ENCODE measurements at places on chromosomes 11 and 22. TPM values are rescaled to one million over a fixed set of nuclear protein-coding genes. Genes with fewer than 3 reads are reported as not detected.

DNA sequence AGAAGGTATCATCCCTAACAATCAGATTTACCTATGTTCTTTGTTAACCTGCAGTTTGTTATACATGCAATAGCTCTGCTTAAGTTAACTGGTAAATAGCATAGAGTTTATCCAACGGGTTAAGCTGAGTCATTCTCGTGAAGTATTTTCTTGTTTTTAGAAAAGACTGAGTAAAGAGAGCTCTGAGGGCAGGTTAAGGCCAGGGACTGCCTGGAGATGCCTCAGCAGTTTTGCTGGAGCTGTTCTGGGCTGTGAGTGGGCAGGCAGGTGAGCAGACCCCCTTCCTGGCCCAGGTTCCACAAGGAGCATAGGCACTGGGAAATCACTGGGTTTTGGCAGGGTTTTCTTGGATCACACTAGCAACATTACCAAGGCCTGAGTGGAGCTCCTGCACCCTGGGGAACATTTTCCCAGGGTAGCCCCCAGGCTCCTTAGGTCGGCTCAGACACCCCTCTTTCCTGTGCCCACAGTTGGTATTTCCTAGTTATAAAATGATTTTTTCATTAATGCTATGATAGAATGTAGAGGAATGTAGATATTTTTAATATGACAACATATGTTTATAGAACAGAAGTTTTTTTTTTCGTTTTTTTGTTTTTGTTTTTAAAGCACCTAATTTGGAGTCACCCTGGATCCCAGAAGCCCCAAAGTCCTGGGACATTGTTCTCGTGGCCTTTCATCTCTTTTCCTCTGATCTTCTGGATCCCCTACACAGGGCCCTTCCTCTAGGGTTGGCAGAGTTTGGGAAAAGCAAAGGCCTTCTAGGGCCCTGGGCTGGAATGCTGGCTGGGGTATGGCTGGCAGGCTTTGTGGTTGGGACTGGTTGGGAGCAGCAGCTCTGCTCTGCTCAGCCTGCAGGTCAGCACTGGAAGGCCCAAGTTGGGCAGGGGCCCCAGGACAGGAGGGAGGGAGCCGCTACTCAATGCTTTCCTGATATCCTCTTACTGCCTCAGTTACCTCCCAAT, 26.7 kb downstream of the IRAG1 start:
- no peak for DNase-seq

- DNase-seq: peak; percentile 50
Measured at GRCh38 chr11:64864473-64865285, 13.7 kb downstream of the EHD1 start.

- DNase-seq: no peak
Measured at GRCh38 chr11:130801333-130802122, 114.8 kb downstream of the SNX19 start.

- no peak for DNase-seq
Measured at GRCh38 chr11:66473608-66474515, 6.4 kb upstream of the DPP3 start.

- no peak for DNase-seq
Measured at GRCh38 chr11:200224-201003, 6.8 kb downstream of the BET1L start.

GRCh38 chr11:62732830-62733229, 4.5 kb downstream of the TTC9C start:
- DNase-seq: peak; percentile 14

GRCh38 chr11:95605271-95605940, 184.2 kb downstream of the FAM76B start:
- DNase-seq: no peak

- DNase-seq: no peak
Measured at GRCh38 chr22:46991666-46992065, 229.2 kb downstream of the TBC1D22A start.

The CPT1B gene
- total RNA-seq: 95.4 TPM

The PANX3 gene
- not detected for total RNA-seq

The CHCHD10 gene
- 111 TPM for total RNA-seq

The TPBGL gene
- 0.28 TPM for total RNA-seq

The SOX10 gene
- not detected for total RNA-seq

All from activated naive CD8-positive, alpha-beta T cell treated with anti-CD3 and anti-CD28 coated beads, Interleukin-2, amount 10 ng/mL, durations not matched to agents 7 days and 5 days (primary cell).